ENCODE measurements at places on chromosomes 13 and 19.
A peak's percentile ranks its signal among the peaks of the same experiment; 100 is the strongest.

- no peak for DNase-seq
Measured at GRCh38 chr19:54422136-54422535, 6.9 kb downstream of the TTYH1 start.

DNA sequence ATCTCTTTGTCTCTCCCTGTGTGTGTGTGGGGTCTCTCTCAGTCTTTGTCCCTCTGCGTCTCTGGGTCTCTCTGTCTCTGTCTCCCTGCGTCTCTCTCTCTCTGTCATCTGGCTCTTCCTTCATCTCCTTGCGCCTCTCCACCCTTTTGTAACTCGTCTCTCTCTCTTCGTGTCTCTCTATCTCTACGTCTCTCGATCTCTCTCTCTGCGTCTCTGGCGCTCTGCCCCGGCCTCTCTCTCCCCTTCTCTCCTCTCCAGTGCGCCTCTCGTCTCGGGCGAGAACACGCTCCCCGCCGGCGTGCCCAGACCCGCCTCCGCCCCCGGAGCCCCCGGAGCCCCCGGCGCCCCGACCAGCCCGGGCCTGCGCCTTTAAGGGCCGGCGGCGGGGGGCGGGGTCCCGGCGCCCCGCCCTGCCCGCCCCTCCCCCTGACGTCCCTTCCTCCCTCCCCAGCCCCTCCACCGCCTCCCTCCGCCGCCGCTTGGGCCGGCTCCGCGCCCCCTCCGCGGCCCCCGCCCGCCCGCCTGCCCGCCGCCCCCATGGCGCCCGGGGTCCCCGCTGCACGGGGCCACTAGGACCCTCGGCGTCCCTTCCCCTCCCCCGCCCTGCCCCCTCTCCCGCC is at the start of gene MARK4:
MARK4 (plus strand) TSS at position 440 of the 620 bp plus-strand sequence. CDS start 318 bp downstream, outside the sequence.
- DNase-seq: peak; percentile 65

DNA sequence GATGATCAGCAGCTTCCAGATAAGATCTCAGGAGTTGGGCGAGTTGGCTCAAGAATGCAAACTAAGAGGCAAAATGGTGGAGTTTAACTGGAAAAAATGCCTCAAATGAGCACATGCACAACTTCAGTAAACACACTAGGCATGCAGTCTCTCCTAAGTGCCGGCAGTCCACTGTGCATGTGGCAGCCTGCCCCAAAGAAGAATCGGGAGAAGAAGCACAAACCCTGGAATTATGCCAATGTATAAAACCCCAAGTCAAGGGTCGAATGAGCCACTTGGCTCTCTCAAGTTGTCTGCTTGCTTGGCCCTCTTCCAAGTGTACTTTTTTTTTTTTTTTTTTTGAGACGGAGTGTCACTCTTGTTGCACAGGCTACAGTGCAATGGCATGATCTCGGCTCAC is 53.3 kb upstream of the SLITRK1 start:
- no peak for DNase-seq

- no peak for DNase-seq
Measured at GRCh38 chr19:40279120-40279551, 6.0 kb downstream of the AKT2 start.

DNA sequence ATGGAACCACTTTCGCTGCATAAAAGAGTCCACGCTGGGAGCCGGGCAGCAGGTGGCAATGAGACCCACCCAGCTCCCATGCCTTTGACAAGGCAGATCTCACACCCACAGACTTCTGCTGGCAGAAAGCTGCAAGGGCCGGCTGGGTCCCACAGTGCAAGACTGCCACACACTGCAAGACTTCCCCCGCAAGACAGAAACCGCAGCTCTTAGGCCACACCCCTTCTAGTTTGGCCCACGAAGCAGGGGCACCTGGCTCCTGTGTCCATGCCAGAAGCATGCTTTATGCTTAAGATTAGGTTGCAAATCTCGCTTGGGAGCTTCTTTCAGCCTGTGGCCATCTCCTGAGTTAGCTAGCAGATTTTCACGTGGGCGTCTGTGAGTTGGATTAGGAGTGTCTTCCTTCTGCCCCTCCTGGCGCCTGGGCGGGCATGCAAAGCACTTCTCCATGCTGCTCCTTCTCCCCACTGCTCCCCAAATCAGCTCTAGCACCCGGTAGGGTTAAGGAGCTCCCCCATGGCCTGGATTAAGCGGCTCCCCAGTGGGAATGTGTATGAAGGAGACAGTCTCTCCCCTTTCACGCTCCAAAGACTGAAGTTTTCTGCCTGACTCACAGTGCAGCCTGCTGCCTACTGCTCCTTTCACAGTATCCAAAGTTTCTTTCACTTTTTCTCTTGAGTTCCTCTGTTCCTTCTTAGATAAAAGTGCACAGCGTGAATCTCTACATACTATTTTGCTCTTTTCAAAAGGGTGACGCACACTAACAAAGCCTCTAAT is 17.7 kb downstream of the GPC6 start:
- no peak for DNase-seq

DNA sequence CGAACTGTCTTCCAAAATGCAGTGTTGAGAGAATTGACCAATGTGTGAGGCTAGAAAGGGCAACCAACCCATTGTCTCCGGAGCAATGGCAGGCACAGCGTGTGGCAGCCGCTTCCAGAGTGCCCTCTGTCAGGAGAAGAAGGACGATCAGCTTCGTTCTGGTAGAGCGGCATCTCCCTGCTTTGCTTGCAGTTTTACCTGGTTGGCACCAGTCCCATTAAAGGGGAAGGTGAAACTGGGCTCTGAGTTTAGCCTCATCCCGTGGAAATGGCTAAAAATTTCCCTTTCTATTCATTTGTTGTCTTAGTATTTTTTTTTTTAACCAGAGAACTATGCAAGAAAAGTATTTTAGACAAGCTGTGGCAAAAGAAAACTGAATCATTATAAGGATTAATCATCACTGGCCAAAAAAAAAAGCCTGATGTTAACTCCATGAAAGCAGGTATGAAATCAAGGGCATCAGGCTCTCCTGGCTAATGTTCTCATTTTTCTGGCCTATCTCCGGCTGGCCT is 81.5 kb upstream of the SLC7A1 start:
- DNase-seq: no peak

DNA sequence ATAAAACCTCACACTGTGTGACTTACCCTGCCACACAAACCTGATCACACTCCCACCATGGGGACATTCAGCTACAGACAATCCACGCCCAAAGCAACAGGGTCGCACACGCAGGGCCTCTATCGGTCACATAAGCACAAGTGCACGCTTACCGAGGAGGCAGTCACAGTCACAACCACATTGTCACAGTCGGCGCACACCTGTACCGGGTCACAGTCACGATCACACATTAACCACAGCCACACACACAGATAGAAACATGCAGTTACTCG is 579 bp downstream of the ZNF566 start:
- DNase-seq: no peak

- DNase-seq: no peak
Measured at GRCh38 chr13:52924289-52925148, 76.1 kb upstream of the PCDH8 start.

GRCh38 chr13:46035066-46035465 is 17.5 kb downstream of the ZC3H13 start:
- DNase-seq: no peak

- DNase-seq: no peak
Measured at GRCh38 chr19:5680084-5680436, 256 bp downstream of the MICOS13 start.

DNA sequence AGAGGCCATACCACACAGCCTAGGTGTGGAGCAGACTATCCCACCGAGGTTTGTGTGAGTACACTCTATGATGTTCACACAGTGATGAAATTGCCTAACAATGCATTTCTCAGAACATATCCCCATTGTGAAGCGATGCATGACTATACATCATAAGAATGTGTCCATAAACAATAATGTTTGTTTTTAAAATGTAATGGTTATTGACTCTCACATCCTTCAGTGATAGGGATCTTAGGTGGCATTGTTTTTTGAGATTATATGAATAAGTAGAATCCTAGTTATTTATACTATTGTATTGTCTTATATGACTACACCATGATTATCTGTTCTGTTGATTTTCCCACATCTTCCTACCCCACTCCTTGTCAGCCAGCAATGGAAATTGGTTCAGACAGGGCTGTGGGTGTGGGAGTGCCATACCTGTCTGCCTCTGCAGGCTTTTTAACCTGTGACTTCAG is 13.6 kb downstream of the CCNA1 start:
- DNase-seq: no peak

DNA sequence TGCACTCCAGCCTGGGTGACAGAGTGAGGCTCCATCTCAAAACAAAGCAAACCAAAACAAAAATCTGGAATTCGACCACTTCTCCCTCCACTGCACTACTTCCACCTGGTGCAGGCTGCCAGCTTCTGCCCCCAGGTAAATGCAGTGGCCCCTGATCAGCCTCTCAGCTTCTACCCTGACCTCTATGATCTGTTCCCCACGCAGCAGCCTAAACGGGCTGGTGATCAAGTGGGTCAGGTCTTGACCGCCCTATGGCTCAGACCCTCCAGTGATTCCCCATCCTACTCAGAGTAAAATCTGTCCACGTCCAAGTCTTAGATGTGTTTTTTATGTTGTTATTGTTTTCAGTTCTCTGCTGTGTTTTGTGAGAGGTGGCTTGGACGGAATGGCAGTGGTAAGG is 163.9 kb downstream of the KCTD15 start:
- DNase-seq: no peak

DNA sequence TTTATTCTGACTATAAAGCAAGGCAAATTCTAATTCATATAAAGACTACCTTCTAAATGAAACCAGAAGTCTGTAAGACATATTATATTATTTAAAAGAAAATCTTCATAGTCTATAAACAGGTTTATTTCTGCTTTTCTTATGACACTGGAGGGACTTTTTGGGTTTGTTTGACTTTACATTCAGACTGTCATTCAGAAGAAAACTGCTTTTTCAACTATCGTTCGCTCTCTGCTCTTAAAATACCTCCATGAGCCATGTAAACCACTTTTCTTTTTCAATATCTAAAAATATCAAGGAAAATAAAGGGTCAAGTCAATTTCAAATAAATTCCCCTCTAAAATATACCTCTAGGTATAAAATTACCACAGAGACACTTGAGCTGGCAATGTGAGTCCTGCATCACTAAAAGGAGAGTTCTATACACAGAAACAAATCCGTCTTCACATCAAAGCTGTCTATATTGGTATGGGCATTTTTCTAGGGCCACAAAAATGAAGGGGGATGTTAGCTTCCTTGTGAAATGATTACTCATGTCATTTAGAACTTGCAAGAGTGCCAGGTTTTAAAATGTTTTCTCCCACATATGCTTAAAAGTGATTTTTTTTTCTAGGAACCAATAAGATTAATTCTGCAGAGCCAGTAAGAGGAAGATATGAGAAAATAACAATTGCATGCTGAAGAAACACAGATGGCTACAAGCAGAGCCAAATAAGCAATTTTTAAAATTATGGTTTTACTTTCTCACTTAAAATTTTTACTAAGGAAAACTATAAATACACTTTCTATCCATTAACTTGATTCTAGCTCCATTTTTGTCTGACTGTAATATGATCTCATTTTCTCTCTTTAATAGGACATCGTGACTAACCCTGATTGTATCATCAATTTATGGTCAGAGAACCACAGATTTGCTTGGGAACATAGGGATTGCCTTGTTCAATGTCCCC is 181.8 kb downstream of the TBC1D4 start:
- DNase-seq: no peak

GRCh38 chr19:40370997-40371801 is 18.8 kb downstream of the HIPK4 start:
- no peak for DNase-seq

- no peak for DNase-seq
Measured at GRCh38 chr19:18793144-18794028, 2.3 kb upstream of the COMP start.

GRCh38 chr13:60165391-60166099 is 1.8 kb upstream of the DIAPH3 start:
- no peak for DNase-seq

DNA sequence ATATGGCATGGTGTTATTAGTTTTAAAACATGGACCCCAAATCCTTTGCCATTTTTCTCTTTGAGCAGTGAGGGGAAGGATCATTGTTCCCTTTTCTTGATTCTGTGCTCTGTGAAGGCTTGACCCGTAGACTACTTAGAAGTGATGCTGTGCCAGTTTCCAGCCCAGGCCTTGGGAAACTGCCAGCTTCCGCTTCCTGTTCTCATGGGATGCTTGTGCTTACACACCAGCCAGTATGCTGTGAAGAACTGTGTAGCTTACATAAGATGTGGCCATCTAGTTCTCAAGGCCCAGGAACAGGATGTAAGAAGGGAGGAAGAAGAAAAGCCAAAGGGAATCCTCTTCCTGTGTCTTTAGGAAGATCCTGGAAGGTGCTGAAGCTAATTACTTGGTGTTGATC is 180.9 kb downstream of the PCCA start:
- no peak for DNase-seq

DNA sequence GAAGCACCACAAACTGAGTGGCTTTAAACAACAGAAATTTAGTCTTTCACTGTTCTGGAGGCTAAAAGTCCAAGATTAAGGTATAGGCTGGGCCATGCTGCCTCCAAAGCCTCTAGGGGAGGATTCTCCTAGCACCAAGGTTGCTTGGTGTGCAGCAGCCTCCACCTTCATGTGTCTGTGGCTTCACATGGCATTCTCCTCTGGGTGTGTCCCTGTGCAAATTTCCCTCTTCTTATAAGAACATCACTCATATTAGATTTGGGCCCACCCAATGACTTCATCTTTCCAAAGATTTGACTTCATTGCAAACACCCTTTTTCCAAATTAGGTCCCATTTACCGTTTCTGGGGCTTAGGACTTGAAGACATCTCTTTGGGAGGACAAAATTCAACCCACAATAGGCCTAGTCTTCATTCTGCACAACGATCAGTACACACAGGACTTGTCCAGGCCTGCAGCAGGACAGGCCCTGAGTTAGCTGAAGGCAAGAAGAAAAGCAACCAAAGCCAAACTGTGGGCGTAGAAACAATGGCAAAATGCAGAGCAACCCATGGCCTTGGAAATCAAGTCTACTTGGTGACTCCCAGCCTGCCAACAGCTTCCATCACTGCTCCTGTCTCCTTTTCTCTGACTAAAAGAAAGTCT is 521.2 kb upstream of the NBEA start:
- no peak for DNase-seq

GRCh38 chr13:31920727-31921100 is 110.9 kb upstream of the FRY start:
- no peak for DNase-seq

DNA sequence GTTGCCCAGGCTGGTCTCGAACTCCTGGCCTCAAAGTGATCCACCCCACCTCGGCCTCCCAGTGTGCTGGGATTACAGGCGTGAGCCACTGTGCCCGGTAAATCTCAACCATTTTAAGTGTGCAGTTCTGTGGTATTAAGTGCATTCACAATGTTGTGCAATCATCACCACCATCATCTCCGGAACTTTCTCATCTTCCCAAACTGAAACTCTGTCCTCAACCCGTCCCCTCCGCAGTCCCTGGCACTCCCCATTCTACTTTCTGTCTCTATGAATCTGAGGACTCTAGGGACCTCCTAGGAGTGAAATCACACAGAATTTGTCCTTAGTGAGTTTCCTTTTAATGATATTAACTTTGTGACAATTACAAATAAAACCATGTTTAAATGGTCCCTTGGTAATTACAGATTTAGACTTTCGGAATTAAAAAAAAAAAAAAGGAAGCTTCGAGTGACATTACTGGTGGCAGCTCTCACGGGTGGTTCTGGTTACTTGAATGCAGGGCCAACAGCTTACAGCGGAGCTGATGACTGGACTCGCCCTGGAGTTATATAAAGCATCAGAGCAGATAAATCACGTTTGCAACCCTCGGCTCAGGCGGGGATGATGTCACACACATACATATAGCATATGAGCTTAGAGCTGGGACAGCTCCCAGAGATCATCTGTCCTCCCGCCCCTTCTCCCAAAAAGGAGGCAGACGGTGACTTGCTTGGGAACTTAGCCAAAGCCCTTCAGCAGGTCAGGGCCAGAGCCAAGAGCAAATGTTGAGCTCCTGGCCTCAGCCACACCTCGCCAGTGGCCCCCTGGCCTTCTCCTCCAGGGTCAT is 89.8 kb downstream of the ZNF557 start:
- no peak for DNase-seq

Data from nucleus accumbens (tissue), 56 donors.